Body of pancreas (tissue), 4 donors: ENCODE measurements at places on chromosomes 4 and X. TPM values are rescaled to one million over a fixed set of nuclear protein-coding genes. Genes with fewer than 3 reads are reported as not detected.

DNA sequence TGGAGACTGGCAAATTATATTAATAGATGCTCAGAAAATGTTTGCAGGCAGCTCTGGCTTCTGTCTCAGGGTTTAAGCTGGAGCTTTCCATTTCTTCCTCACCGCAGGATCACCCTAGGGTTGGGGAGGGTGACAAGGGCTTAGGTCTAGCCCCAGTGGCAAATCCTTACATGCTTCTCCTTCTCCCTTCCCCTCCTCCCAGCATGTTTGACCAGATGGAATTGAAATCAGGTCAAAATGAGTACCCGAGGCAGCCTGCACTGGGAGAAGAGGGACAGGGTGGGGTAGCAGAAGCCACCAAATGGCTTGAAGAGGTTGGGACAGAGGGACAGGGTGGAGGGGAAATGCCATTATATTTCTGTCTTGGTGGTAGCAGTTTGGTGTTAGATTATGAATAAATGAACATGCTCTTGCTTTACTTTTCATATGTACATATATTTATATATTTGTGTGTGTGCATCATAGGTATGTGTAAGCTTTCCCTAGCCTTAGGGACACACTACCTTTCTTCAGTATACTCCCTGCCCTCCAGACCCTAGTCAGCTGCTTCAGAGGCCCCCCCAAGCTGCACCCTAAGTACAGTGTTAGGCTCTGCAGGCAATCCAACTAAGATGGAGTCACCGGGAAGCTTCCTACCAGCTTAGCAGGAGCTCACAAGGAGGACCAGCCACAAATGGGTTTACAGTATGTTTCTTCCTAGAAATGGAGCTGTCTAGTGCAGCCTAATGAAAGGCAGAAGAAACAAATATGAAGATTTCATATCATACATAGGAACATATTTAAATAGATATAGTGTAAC is 1.8 kb downstream of the TMEM35A start:
- no peak for DNase-seq

GRCh38 chrX:138006180-138006579 is 440.3 kb downstream of the ZIC3 start:
- DNase-seq: no peak

- peak; percentile 49 for DNase-seq
Observed at GRCh38 chr4:1512738-1513660, 106.8 kb upstream of the NKX1-1 start.

GRCh38 chr4:141645611-141646340 is 9.4 kb downstream of the IL15 start:
- DNase-seq: no peak

DNA sequence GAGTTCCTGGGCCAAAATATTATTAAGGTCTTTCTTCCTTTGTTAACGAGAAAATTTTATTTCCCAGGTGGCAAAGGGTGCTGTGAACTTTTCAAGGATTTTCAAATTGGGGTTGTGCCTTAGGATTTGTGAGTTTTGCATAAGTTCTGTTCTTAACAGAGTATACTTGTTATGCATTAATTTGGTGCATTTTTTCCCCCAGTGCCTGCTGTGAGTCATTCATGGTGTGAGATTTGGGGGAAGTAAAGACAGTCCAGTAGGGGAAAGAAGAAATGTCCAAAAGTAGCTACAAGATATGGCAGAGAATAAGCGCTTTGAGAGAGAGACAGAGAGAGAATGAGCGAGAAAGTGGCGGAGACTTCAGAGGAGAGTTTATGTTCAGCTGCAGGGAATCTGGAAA is 239.2 kb downstream of the ARHGAP10 start:
- DNase-seq: no peak

DNA sequence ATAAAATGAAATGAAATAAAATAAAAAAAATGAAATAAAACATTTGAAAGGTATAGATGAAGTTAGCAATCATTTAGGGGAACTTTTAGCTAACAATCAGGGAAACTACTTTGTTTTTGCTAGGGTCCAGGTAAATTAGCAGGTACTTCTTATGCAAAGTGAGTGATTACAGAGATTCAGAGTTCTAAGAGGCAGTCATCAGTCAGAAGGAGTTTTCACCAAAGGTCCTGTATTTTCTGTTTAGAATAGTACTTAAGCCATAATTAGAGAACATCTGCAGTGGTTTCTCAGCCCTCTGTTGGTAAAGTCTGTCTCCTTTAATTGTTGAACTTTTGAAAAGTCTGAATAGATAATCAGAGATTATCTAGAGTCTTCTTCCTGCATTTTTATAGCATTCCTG is 50.6 kb downstream of the STIM2 start:
- DNase-seq: no peak

- DNase-seq: peak; percentile 22
Observed at GRCh38 chr4:142265536-142265935, 580.6 kb downstream of the INPP4B start.

DNA sequence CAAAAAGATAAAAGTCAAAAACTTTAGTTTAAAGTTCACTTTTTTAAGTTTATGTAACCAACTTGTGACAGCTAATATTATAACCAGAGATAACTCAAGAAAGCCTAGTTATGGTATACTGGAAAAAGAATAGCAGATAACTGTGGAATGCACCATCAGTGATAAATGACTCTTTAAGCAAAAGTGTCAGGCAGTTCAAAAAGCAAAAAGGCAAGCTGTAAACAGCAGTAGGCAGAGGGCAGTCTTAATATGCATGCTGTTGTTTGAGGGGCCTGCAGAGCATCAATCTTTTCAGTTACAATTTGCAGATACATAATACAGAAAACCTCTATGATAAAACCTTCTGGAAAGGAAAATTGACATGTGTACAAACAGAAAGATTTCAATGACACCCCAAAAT is 81.8 kb upstream of the JADE1 start:
- DNase-seq: no peak

- no peak for DNase-seq
Observed at GRCh38 chrX:21723084-21723483, 34.8 kb downstream of the SMPX start.

DNA sequence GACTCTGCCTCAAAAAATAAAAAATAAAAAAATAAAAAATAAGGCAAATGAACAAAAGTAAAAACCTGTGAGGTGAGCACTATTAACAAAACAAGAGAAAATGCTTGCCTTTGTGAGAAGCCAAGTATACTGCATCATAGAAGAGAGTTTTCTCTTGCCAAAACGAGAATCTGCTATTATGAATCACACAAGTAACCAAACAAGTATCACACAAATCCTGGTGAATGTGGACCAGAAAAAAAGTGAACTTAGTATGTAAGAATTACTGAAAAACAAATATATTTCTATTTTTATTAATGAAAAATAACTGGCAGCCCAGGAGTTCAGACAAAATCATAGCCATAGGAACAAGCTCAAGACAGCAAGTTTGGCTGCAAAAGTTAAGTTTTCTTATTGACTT is 193.5 kb downstream of the PDGFC start:
- DNase-seq: no peak

DNA sequence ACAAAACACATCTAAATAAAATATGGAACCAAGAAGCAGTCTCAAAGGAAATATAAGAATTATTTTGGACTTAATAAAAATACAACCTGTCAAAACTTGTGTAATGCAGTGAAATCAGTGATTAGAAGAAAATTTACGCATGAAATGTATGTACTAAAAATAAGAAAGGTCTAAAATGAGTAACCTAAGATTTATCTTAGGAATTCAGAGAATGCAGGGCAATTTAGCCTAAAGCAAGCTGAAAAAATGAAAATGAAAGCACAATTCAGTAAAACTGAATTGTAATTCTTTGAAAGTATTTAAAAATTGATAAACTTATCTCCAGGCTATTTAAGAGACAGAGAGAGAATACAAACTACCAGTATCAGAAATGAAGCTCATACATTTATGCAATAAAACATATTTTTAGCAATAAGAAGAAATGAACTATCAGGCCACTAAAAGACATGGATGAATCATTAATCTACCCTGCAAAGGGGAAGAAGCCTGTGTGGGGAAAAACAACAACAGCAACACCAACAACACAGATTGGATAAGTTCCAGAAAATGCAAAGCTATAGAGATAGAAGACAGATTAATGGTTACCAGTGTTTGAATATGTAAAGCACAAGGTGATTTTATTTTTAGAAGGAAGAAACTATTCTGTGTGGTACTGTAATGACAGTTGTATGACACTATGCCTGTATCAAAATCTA is 442.0 kb upstream of the ADGRL3 start:
- no peak for DNase-seq

GRCh38 chrX:18616688-18617406 is 55.1 kb downstream of the RS1 start:
- DNase-seq: no peak

DNA sequence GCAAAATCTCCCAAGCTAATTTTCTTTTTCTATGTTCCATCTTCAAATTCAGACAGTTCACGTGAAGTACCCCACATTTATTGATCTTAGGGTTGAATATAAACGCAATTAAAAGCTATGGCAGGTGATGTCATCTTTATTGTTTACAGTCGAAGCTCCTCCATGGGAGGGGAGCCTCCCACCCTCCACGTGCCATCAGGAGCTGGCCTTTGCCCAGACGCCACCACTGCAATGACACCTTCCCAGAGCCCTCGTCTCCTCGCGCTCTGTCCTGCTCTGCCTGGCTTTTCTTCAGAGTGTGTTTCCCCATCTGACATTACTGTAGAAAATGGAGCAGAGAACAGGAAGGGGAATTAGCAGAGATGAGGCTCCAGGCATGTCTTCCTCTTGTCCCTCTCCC is 18.8 kb upstream of the CYP4V2 start:
- no peak for DNase-seq

GRCh38 chr4:145828802-145829485 is 109.7 kb downstream of the ZNF827 start:
- no peak for DNase-seq

GRCh38 chrX:106902684-106903083 is 457 bp downstream of the RIPPLY1 start:
- DNase-seq: no peak

DNA sequence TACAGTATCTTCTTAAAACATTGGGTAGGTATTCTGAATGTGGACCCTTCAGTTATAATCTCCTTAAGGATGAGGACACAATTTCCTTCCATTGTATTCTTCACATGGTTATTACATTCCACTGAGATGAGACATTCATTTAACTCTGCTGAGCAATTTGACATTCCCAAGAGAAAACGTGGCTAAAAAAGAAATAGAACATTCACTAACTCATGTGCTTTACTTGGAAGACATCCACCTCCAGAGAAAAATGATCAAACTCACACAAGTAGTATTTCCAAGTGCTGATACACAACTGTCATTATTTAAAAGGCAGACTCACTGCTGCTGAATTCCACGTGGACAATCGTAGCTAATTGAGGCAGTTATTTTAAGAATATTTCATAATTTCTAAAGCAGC is 227.9 kb upstream of the ANKRD50 start:
- DNase-seq: no peak

DNA sequence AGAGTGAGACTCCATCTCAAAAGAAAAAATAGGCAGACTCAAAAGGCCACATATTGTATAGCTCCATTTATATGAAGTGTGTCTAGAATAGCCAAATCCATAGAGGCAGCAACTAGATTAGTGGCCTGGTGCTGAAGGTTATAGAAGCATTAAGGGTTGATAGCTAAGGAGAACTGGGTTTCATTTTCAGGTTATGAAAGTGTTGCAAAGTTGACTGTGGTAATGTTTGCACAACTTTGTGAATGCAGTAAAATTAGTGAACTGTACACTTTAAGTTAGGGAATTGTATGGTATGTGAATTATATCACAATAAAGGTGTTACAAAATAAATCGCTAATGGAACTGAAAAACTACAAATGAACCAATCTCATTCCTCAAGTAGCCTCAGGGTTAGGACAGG is 28.3 kb downstream of the TXLNG start:
- DNase-seq: no peak

DNA sequence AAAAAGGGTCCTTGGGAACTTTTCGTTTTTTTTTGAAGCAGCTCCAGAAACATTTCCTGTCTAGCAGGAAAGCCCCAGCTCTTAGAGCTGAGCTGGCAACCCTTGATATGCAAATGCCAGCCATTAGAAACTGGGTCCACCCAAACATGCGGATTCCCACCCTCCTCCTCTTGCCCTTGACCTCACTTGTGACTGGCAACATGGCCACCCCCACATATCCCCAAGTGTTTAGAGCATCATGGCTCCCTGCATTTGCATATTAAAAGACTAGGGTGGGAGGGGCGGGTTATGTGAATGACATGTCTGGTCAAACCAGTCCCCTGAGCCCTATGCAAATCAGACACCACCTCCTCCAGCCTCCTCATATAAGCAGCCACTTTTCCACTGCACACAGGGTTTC is 671.1 kb downstream of the FAT4 start:
- no peak for DNase-seq

DNA sequence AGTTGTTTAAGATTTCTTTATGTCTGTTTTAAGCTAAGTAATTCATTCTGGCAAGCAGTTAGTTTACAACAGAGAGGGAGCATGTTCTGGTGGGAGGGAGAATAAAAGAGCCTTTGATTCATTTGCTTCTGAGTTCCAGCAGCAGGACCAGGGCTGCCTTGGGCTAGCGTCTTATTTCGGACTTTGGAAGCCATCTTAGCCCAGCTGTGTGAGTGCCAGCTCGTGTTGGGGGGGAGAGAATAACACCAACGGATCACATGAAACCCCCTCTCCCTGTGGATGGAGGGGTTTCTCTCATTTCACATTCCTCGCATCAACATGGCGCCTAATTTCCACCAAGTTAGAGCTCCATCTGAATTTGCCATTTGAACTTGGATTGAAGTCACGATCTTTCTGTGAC is 7.4 kb downstream of the GAB1 start:
- DNase-seq: no peak

DNA sequence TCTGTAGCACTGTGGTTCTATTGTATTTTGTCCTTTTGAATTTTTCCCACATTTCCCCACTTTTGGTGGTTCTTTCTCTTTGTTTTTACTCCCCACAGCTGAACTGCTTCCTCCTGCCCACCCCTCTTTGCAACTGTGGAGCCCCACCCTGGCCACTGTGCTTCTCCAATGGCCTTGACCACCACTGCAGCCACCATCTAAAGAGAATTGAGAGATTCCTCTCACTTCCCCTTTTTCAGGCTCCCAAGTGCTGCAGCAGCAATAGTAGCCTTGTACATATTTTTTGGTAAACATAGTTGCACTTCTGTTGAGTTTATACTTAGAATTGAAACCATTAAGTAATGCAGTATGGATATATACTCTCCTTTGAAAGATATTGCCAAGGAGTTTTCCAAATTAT is 51.3 kb upstream of the FRMPD3 start:
- no peak for DNase-seq

DNA sequence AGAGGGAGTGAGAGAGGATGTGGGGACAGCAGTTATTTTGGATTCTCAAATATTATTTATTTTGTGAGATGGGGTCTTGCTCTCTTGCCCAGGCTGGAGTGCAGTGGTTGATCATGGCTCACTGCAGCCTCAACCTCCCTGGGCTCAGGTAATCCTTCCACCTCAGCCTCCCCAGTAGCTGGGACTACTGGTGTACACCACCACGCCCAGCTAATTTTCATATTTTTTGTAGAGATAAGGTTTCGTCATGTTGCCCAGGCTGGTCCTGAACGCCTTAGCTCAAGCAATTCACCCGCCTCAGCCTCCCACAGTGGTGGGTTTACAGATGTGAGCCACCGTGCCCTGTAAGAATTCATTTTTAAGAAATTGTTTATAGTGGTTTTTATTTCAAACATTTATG is 61.2 kb downstream of the FHDC1 start:
- DNase-seq: no peak

GRCh38 chrX:48522291-48522690 is 683 bp downstream of the EBP start:
- DNase-seq: no peak

GRCh38 chrX:51144828-51145442 is 187.7 kb upstream of the NUDT10 start:
- peak; percentile 28 for DNase-seq

Gene SLC10A7
- total RNA-seq: 13.5 TPM

Gene NAA15
- 22.8 TPM for total RNA-seq

Gene MSX1
- 7.6 TPM for total RNA-seq

Gene VEGFC
- 1.3 TPM for total RNA-seq

Gene UGT8
- 8.3 TPM for total RNA-seq

Gene SLC7A11
- total RNA-seq: 3.4 TPM
